ENCODE measurements at places on chromosomes 4 and X.

GRCh38 chr4:24846716-24847115 is 51.3 kb downstream of the SOD3 start:
- peak; percentile 2 for DNase-seq

- DNase-seq: no peak
Measured at GRCh38 chr4:86272669-86273068, 87.2 kb downstream of the MAPK10 start.

- no peak for DNase-seq
Measured at GRCh38 chrX:19535476-19535875, 20.2 kb upstream of the MAP3K15 start.

- no peak for DNase-seq
Measured at GRCh38 chrX:29297171-29297800, 710.0 kb downstream of the IL1RAPL1 start.

DNA sequence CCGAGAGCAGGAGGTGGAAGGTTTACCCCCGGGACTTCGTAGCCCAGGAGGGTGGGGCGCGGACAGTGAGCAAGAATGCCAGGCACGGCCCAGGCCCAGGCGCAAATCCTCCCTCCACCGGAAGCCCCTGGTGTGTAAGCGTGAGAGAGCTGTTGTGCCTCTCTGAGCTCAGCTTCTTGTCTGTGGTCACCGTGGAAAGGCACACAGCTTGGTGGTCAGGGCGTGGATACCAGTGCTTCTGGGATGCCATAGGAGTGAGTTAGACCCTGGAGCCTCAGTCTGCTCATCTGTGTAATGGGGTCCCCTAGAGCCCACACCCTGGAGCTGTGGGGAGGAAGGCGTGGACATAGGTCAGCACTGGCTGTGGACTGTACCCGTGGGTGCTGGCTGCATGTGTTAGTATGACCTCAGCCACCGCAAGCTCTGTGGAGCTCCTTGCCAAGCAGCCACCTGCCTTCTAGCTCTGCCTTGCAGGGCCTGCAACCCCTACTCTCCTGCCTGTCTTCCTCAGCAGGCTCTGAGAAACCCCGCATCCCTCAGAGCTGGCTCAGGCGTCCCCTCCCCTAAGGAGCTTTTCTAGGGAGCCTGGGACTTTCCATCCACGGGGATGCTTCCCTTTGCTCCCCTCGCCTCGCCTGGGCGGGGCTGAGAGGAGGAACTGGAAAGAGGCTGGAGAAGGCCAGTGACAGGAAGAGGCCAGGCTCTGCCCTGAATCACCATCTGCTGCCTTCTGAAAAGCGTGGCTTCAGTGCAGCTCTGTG is 28.0 kb upstream of the AFAP1 start:
- no peak for DNase-seq

DNA sequence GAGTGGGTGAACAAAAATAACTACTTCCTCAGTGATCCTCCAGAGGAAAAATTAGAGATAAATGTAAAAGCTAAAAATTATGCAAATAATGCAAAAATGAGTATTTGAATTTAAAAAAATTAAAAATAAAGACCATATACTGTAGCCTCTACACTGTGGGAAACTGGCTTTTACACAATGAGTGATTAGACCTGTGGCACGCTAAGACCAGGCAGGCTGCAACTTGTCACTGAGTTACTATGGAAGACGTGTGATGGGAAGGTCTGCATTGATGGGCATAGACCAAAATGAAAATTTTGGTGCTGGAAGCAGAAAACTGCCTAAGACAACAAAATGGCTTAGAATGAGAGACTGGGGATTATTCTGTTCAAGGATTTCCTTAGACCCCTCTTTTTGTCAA is 30.2 kb downstream of the BTC start:
- DNase-seq: no peak

DNA sequence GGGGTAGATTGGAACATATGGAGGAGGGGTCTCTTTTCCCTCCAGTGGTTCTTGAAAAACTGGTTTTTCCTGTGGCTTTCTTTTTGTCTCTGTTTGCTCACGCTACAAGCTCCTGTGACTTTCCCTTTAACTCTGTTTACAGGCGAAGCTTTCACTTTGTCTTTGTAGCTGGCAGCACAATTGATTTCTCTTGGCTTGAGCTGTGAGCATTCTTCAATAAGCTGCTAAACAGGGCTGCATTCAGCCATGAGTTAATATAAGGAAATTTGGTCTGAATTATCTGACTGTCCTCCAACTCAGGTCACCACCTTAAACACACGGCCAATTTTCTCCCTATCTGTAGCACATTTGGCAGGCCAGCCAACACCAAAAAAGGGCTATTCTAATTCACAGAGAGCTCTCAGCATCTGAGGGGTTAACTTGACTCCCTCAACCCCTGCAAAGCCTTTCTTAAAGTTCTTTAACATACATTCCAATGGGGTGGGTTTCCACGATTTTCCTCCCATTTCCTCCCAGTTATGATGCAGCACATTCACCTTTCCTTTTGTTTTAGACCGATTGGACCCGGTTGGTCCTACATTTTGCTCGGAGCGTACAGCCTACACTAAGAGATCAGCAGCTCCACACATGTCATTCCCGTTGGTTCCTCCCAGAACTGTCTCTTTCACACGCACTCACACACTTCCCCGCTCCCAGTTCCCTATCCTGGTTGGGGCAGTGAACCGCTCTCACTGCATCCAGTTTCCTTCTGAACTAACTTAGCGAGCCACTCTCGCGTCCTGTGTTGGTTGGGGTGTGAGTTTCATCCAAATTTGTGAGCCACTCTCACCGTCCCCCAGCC is 45.4 kb downstream of the UGT2A3 start:
- peak; percentile 87 for DNase-seq

DNA sequence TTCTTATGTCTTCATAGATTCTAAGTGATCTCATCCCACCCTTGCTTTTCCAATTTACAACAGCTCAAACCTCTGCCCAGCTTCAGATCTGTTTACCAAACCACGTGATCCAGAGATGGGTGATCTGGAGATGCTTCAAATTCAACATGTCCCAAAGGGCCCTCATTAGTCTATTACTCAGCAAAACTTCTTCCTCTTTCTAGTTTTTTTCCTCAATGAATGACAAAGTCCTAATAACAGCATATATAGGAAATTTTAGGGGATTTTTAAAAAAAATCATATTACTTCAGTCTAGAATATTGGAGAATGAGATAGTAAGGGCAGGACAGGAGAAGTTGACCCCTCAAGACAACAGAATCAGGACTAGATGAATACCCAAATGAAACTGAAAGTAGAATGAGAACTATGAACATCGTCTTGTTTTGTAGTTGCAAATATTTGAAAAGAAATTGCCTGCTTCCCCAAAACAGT is 127.1 kb downstream of the CFAP299 start:
- DNase-seq: no peak

DNA sequence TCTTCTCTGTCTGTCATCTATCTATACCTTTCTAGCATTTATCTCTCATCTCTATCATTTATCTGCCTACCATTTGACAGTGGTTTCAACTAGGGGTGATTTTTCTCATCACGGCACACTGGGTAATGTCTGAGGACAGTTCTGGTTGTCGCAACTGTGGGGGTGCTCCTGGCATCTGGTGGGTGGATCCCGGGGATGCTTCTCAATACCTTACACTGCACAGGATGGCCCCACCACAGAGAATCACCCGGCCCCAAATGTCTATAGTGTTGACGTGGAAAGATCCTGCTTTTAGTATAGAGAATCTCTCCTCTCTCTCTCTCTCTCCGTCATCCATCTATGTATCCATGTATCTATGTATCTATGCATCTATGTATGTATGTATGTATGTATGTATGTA is 7.2 kb downstream of the P2RY8 start:
- no peak for DNase-seq

- DNase-seq: no peak
Measured at GRCh38 chrX:71872542-71873458, 37.8 kb upstream of the NHSL2 start.

GRCh38 chr4:167282171-167282864 is 48.0 kb upstream of the SPOCK3 start:
- no peak for DNase-seq

GRCh38 chr4:98516042-98516440 is 142.4 kb downstream of the TSPAN5 start:
- no peak for DNase-seq

DNA sequence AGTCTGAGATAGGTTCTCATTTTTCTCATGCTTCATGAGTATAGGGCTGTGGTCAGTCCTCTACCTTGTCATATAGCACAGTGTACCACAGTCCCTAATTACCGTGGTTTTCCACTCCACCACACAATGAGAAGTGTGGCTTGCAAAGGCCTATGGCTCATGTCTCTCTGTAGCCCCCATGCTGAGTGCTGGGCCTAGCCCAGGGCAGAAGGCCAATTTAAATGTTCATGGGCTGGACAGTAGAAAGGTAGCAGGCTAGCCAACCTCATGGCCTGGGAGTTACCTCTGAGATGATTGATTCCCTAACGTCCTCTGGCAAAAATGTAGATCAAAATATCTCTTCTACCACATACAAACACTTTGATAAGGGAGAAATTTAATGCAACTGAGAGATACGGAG is 222.5 kb downstream of the AFF2 start:
- no peak for DNase-seq

DNA sequence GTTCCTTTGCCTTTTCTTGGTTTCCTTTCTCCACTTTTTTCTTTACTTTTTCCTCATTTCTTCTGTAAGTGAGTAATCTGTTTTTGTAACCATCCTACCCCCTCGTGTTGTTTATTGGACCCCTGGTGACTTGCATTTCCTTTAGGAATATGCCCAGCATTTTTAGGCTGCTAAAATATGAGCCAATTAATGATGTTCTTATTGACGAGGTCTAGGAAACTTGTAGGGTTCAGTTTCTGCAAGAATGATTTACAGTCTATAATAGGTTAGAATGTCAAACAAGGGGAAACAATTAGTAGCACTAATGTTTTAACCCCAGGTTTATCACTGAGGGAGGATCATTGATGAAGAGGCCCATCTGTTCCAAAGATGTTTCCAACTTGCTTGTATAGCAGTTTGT is 79.0 kb downstream of the CPE start:
- no peak for DNase-seq

DNA sequence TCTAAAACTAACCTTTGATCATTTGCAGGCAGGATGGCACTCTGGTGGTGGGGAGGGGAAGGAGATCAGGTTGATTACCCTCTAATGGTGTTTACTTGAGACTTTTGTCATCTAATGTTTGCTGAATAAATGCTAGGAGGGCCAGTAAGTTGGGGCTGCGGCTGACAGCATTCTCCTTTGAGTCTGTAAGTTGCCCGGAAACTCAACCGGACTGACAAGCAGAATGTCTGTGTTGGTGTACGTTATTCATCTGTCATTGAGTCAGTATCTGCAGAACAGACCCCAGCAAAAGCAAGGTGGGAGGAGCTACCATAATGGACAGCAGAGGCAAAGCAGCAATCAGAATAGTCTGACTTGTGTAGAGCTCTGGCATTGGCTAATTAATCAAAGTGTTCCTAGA is 1210.6 kb upstream of the PABPC4L start:
- DNase-seq: no peak

DNA sequence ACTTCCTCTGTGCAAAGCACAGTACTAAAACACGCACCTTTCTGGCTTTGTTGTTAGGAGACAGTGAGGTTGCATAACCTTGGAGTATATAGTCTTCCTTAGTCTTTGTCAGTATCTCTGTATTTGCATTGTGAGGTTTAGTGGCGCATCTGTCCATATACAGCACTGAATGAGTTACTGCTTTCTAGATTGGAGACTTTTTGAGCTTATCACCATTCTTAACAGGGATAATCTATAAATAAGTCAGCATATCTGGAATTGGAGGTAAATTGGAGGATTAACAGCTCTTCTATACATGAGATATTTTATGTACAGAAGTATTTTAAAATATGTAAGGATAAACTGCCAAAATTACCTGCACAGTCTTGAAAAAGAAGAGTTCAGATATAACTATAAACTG is 4.3 kb downstream of the FHDC1 start:
- DNase-seq: no peak

DNA sequence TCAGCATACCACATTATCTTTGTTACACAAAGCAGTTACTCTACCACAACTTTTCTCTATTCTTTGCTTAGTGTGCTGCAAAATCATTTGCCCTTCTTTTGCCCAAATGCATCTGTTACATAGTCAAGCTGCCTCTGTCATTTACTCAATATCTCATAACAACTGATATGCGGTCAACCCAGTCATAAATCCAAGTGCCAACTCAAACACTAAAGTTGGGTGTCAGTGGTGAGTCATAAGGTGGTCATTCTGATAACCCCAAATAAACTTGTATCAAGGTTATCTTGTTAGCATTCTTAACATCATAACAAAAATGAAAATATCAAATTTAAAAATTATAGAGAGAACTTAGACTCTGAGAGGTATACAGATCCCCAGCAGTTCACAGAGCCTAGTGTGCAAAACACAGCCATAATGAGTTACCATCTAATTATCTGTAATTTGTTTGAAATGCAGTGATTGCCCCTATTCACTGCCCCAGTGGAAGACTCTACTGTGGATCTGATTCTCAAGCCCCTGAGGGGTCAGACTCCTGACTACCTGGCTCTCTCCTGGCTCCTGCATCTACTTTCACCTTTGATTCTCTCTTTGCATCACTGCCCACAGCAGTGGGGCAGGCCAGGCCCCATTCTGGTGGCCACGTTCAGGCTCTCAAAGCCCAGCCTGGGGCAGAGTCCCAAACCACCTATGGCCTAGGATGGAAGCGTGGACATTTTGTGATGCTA is 29.2 kb downstream of the TBC1D9 start:
- no peak for DNase-seq

DNA sequence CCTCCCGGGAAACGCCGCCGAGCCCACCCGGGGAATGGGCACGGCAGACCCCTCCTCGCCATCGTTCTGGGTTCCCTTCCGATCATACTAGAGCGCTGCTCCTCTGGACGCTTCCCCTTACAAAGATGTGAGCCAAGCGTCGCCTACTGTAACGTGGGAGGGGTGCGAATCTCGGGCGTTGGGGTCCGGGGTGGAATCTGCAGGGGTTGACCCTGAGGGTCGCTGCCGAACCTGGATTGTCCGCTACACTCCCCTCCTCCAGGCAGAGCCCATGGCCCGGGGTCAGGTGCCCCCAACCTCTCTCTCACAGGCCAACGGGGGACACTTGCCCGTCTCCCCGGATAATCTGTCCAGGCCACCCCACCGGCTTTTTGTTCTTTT is 13.8 kb downstream of the BCOR start:
- no peak for DNase-seq

- DNase-seq: no peak
Measured at GRCh38 chr4:82542642-82543041, 19.1 kb downstream of the TMEM150C start.

- DNase-seq: no peak
Measured at GRCh38 chrX:2894885-2895292, 34.2 kb downstream of the ARSD start.

GRCh38 chr4:153939570-153939969 is 150.7 kb upstream of the SFRP2 start:
- DNase-seq: no peak

Data from DMS153 (cell line).